ENCODE measurements at places on chromosomes 6 and 20. TPM values are rescaled to one million over a fixed set of nuclear protein-coding genes. Genes with fewer than 3 reads are reported as not detected.

Gene PRL
- total RNA-seq: not detected

Gene NMBR
- total RNA-seq: not detected

Gene PLAGL1
- total RNA-seq: 0.38 TPM

Gene VGLL2
- not detected for total RNA-seq

Gene FOXF2
- total RNA-seq: not detected

GRCh38 chr6:146200176-146200575 is 171.3 kb downstream of the GRM1 start:
- no peak overlapping the region for H3K4me3 ChIP-seq
- H3K27ac ChIP-seq: no peak overlapping the region
- H3K36me3 ChIP-seq: no peaks in the 10 kb centered on the region
- no peaks in the 10 kb centered on the region for H3K27me3 ChIP-seq

- DNase-seq: no peak
- no peaks in the 10 kb centered on the region for H3K4me1 ChIP-seq
- no peak overlapping the region for H3K4me3 ChIP-seq
- H3K27ac ChIP-seq: no peak overlapping the region
Observed at GRCh38 chr6:136446579-136447187, 103.5 kb downstream of the MAP7 start.
